ENCODE measurements at places on chromosomes 3 and 15.

DNA sequence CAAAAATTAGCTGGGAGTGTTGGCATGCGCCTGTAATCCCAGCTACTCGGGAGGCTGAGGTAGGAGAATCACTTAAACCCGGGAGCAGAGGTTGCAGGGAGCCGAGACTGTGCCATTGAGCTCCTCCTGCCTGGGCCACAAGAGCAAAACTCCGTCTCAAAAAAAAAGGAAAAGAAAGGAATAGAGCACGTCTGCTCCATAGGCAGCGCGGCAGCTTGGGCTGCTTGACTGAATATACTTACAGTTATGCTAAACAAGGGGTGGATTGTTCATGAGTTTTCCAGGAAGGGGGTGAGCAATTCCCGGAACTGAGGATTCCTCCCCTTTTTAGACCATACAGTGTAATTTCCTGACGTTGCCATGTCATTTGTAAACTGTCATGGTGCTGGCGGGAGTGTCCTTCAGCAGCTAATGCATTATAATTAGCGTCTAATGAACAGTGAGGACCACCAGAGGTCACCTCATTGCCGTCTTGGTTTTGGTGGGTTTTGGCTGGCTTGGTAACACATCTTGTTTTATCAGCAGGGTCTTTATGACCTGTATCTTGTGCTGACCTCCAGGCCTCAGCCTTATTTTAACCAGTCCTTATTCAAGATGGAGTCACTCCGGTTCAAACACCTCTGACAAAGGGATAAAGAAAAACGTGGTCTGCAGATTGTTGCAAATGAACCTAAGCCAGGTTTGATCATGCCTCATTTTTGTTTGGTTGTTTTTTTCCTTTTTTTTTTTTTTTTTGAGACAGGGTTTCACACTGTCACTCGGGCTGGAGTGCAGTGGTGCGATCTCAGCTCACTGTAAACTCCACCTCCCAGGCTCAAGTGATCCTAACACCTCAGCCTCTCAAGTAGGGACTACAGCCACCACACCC, 24.9 kb upstream of the SENP5 start:
- DNase-seq = no peak

- no peak for DNase-seq
Measured at GRCh38 chr15:94494732-94495131, 263.4 kb downstream of the MCTP2 start.

- DNase-seq = no peak
Measured at GRCh38 chr3:53844262-53845102, 1.7 kb downstream of the CHDH start.

- DNase-seq = no peak
Measured at GRCh38 chr3:69738859-69739203, 433 bp upstream of the MITF start.

- no peak for DNase-seq
Measured at GRCh38 chr15:33209575-33210481, 15.3 kb upstream of the FMN1 start.

DNA sequence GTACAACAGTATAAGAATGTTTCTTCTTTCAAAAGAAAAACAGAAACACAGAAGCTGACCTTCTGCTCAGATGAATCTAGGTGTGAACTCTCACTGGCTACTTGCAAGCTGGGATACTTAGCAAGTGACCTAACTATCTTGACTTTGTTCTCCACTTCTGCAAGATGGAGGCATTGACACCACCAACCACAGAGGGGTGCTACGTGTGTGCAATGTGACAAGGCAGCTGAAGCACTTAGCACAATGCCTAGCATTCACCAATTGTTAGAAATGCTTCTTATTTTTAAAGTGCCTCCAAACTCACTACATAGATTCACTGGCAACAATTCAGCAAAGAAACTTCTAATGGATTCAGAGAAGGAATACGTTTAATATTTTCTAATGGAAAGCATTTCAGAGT, 331.4 kb upstream of the WNT5A start:
- no peak for DNase-seq

DNA sequence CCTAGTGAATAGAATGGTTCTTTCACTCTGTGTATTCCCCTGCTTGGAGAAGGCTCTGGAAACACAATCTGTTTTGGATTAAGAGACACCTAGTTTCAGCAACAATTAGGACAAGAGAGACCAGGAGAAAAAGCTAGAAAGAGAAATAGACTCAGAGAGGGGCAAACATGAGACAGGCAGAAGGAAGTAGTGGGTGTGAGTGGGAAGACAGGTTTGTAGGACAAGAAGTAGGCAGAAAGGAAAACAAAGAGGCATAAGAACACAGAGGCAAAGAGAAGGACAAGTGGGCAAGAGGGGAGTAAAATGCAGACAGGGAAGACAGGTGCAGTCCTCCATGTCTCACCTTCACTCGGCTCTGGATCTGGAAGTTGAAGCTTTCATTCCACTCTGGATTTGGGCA, 13.5 kb downstream of the PLA2G4E start:
- DNase-seq = no peak

GRCh38 chr3:11810276-11810675, 36.4 kb downstream of the TAMM41 start:
- peak; percentile 63 for DNase-seq

- peak; percentile 30 for DNase-seq
Measured at GRCh38 chr3:134885877-134886621, 91.0 kb downstream of the EPHB1 start.

GRCh38 chr3:28947061-28947460, 333.8 kb upstream of the RBMS3 start:
- DNase-seq = no peak

DNA sequence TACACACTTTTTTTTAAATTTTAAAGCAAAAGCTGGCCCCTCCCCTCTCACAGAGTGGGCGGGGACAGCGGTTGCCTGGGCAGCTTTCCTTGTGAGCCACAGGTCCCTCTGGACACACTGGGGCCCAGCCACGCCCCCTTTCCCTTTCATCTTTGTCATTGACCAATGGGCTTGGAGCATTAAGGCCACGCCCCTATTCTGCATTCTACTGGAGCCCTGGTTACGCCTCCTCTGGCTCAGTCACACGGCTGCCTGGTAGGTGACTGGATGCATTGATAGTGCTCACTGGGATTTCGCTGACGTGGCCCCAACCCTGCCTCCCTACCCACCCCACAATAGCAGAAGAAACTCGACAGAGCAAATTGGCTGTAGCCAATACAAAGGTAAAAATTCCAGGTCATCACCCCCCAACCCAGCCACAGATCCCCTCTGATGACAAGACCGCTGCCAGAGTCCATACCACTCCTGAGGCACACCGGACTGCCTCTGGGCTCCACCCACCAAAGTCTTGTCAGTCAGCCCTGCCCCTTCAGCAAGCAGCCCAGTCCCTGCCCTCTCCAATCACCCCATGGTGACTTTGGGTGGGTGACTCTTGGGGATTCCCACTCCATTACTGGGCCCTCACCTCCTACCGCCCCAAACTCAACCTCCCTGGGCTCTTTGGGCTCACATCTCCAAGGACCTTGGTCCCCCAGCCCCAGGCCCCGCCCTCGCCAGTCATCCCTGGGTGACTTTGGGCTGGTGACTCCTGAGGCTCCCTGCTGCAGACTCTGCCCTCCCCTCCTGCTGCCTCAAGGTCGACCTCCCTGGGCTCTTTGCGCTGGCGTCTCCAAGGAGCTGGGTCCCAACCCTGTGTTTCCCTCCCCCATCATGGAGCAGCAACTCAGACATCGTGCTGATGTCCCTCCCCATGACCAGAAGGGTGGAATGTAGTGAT, 112.2 kb upstream of the FAN1 start:
- no peak for DNase-seq

DNA sequence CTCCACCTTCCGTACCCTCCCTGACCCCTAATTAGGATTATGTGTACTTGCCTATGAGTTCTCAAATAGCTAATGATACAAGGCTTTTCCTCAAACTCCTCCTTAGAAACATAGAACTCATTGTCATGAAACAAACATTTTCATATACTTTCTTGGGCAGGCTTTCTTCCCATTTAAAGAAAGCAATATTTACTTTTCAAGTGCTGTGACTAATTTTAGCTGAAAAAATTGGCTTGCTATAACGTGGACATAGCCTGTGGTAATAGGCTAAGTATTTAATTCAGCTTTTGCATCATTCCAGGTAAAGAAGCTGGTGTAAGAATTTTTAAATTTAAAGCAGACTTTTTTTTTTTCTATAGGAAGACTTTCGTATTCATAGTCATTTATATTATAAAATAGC, 208.7 kb downstream of the SOX2 start:
- DNase-seq = no peak

DNA sequence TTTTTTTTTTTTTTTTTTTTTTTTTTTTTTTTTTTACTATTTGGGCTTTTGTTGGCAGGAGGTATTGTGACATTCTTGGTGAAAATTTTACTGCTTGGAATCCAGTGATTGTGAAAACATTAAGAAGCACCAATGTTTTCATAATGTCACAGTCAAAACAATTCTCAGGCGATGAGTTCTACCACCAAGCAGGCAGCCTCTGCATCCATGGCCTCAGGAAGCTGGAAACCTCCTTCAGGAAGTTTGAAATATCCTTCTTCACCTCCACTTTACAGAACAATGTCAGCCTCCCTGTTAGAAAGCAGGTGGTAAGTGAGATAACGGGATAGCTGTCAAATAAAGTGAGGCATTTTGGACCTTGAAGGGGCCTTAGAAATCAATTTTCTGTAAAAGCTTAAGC, 98.3 kb downstream of the MEX3B start:
- no peak for DNase-seq

DNA sequence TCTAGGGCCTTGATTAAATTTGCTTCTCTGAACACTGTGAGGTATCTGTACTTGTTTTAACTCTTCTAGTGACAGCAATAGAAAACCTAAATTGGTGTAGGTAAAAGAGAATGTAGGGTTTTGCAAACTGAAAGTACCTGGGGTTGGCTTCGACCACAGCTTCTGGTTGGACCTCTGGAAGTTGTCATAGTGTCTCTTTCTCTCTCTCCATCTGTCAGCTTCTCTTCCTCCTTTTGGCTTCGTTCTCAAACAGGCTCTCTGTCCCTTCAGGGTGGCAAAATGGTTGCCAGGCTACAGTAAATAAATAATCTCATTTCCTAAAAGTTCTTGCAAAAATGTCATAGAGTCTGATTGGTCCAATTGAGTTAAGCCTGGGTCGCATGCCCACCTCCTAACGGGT, 149.3 kb upstream of the CTDSPL start:
- DNase-seq = no peak

- DNase-seq = no peak
Measured at GRCh38 chr15:45799508-45799907, 164.7 kb downstream of the SQOR start.

DNA sequence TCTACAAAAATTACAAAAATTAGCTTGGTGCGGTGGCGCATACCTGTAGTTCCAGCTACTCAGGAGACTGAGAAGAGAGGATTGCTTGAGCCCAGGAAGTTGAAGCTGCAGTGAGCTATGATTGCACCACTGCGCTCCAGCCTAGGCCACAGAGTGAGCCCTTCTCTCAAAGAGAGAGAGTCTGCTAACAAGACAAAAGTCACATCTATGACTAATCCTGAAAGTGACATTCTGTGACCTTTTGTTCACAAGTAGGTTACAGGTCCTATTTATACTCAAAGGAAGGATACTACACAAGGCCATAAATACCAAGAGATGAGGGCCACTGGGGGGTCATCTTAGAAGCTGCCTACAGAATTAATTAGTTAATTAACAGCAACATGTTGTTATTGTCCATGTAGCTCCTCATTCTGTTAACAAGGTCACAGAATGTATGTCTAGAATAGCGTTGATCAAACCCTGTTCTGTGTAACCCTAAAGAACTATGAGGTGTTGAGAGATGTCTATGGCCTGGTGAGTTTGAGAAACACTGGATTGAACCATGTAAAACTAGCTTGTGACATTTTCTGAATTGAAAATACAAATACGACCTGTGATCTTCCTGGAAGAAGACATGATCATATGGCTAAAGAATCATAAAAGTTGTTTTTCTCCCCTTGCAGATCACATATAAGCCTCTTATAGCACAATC, 97.0 kb downstream of the SAMMSON start:
- DNase-seq = no peak

- no peak for DNase-seq
Measured at GRCh38 chr3:181797431-181797830, 85.7 kb downstream of the SOX2 start.

GRCh38 chr3:128484404-128485281, 8.4 kb downstream of the GATA2 start:
- DNase-seq = no peak

DNA sequence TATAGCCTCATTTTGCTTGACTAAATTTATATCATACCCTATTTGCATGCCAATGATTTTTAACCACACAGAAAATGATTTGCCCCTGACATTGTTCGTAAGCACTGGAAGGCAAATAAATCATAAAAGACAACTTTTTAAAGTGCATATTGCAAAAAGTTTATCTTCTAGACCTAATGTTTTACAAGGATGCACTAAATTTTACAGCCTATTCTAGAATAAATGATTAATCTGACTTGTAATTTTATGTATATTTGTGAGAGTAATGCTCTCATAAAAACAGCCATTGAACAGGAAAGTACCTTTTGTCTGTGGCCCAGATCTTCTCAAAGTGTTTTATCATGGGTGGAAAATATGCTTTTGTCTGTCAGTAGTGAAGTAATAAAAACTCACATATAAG, 546.6 kb downstream of the EPHA3 start:
- DNase-seq = no peak

DNA sequence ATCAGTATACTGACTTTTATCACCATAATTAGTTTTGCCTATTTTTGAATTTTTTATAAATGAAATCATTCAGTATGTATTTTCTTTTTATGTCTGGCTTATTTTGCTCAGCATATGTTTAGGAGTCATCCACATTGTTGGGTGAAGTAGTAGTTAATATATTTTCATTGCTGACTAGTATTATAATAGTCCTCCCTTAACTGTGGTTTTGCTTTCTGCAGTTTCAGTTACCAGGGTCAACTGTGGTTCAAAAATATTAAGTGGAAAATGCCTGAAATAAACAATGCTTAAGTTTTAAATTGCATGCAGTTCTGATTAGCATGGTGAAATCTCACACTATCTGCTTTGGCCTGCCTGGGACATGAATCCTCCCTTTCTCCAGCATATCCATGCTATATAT, 39.5 kb upstream of the PRR23C start:
- DNase-seq = no peak

GRCh38 chr3:170999737-171000242, 26.7 kb downstream of the SLC2A2 start:
- peak; percentile 51 for DNase-seq

DNA sequence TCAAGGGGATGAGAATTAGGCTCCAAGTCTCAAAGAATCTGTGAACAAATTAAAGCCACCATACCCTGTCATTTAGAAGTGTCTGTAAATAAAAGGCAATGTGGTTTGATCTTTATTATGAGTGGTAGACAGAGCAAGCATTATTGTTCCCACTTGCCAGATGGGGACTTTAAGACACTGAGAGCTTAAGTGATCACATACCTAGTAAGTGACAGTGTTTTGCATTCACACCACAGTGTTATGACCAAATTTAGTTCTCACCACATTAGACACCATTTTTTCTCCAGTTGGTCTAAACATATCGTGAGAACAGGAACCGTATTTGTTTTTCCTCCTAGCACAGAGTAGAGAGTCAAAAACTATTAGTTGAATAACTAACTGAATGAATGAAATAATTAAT, 13.2 kb upstream of the ZBED2 start:
- no peak for DNase-seq

- no peak for DNase-seq
Measured at GRCh38 chr15:58066042-58066867, 744 bp upstream of the ALDH1A2 start.

Data from BJ (cell line).